Central memory CD8-positive, alpha-beta T cell (primary cell): ENCODE measurements at places on chromosomes 13 and 19.

GRCh38 chr19:40489882-40490230 lies 23.1 kb downstream of the SPTBN4 start:
- DNase-seq: no peak

DNA sequence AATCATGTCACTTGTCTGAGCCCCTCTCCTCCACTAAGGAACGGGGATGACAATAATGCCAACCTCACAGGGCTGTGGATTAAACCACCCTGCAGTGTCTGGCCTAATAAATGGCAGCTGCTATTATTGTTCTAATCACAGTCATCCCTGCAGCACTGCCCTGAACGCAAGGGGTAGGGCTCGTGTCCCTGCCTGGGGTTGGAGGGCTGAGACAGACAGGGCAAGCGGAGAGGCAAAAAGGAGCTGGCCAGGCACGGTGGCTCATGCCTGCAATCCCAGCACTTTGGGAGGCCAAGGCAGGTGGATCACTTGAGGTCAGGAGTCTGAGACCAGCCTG lies 10.2 kb upstream of the KPTN start:
- no peak for DNase-seq

DNA sequence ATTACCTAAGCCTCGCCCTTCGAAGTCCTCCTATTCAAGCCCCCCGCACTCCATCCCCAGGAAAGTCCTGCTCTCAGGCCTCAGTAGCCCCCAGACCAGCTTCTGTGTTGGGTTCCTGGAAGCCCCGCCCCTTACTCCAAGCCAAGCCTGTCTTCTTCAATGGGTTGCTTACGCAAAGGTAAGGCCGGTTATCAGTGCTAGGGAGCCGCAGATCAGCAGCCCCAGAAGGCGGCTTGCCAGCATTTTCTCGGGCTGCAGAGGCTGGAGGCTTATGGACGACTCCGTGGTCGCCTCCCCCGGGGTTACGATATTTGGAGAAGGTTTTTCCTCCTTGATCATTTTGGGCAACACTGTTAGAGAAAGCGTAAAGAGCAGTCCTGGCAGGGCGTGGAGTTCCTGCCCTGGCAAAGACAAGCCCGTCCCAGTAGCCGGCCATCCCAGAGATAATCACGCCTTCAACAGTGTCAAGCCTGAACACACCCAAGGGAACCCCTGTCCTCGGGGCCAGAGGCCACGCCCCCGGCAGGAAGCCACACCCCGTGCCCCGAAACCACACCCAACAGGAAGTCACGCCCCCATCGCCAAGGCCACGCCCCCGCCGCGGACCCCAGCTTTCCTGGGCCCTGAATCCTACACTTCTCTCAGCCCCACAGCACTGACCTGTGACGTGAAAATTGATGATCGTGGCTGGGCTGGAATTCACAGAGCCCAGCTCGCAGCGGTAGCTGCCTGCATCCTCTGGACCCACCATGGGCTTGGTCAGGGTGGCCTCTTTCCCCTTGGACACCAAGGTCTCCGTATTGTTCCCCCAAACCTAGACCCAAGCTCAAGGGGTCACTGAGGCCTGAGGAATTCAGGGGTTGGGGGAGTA lies 954 bp upstream of the RASIP1 start:
- no peak for DNase-seq

GRCh38 chr13:42656958-42657357 lies 83.0 kb downstream of the TNFSF11 start:
- no peak for DNase-seq

- DNase-seq: no peak
These were observed 34.1 kb upstream of the ZNF536 start for GRCh38 chr19:30338041-30338456.

DNA sequence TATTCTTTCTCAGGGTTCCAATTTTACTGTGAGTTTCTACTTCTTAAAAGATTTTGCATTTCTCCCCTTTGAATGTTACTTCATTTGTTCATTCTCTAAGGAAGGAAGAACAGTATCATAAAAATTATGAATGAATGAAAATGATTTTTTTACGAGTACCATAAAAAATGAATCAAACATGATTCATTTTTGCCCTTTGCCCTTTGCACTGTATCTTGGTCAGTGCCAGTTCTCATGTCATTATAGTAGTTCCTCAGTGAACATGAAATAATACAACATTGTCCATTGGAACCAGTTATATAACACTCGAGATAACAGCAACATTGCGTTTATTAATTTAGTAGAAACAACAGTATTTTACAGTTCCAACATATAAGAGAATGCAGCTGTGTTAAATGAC lies 28.8 kb downstream of the FLT1 start:
- no peak for DNase-seq

- no peak for DNase-seq
These were observed 62.9 kb upstream of the KLF2 start for GRCh38 chr19:16261584-16262368.

GRCh38 chr13:23516190-23516589 lies 54.0 kb upstream of the TNFRSF19 start:
- DNase-seq: no peak

GRCh38 chr13:68232351-68233130 lies 1002.4 kb upstream of the PCDH9 start:
- no peak for DNase-seq

- no peak for DNase-seq
These were observed 30.7 kb downstream of the CEACAM1 start for GRCh38 chr19:42497492-42498168.

GRCh38 chr19:42166316-42166715 lies 34.1 kb upstream of the POU2F2 start:
- no peak for DNase-seq

DNA sequence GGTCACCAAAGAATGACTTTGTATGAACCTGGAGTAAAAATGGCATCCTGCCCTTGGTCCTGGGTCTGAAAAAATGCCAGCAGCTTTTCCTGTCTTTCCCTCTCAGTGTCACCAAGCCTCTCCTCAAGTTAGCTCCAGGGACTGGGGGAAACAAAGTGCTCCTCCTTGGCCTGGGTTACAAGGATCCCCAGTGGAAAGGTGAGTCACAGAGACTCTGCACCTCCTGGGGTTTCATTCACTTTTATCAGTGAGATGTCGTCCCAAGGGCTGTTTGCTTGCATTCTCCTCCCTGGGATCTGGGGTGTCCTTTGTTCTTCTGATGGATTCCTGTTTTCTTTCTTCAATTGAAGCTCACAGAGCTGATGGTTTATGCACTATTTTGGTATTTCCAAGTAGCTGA lies 93.2 kb upstream of the CSNK1A1L start:
- DNase-seq: no peak

GRCh38 chr13:114096811-114097211 lies 35.6 kb downstream of the RASA3 start:
- no peak for DNase-seq

DNA sequence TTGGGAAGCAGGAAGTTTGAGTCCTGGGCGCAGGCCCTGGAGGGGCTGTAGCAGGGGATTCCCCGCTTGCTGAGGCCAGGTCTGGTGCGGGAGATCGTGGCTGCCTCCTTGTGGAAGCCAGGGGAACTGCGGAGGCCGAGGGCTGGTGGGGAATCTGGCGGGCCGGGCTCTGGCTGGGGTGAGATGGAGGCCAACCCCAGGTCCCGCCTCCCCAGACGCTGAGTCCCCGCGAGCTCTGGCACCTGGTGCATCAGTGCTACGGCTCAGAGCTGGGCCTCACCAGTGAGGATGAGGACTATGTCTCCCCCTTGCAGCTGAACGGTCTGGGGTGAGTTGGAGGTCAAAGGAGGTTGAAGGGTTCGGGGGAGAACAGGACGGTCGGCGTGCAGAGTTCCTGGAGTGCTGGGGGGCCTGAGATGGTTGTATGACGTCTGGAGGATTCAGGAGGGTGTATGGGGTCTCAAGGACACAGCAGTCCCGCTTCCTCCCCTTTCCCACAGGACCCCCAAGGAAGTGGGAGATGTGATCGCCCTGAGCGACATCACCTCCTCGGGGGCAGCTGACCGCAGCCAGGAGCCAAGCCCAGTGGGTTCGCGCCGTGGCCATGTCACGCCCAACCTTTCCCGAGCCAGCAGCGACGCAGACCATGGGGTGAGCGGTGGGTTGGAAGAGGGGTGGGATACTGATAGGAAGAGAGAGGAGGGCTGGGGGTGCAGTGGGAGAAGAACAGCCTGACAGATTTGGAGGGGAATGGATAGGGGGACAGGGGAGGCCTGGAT lies 13.1 kb downstream of the GRAMD1A start:
- peak; percentile 87 for DNase-seq

- DNase-seq: no peak
These were observed 232.1 kb downstream of the TM9SF2 start for GRCh38 chr13:99733346-99733745.

DNA sequence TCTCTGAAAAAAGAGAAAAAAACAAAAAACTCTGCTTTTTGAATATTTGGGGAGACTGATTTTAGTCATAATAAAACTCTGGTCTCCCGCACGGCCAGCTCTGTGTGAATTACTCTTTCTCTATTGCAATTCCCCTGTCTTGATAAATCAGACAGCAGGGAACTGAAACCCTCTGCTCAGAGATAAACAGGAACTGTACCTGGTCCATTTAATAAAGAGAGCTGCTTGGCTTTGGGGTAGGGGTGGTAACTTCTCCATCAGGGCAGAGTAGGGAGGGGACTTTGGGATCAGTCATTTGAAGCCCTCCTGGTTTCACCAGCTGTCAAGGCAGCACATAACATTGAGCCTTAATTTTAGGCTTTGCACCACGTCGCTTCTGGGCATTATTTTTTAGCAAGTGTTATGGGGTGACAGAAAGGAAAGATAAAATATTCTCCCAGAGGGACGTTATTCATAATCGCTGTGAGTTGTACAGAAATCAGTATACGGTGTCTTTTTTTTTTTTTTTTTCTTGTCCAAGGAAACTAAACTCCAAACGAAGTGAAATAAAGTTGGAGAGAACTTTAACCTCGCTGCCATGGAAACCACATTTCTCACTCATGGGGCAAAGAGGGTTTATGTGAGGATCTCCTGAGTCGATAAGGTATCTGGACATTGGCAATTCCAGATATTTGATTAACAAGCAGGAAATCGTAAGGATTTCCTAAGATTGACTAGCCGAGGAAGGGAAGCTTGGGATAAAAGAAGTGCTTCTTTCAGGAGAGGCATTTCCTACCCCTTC lies 99.0 kb upstream of the MRI1 start:
- DNase-seq: no peak

DNA sequence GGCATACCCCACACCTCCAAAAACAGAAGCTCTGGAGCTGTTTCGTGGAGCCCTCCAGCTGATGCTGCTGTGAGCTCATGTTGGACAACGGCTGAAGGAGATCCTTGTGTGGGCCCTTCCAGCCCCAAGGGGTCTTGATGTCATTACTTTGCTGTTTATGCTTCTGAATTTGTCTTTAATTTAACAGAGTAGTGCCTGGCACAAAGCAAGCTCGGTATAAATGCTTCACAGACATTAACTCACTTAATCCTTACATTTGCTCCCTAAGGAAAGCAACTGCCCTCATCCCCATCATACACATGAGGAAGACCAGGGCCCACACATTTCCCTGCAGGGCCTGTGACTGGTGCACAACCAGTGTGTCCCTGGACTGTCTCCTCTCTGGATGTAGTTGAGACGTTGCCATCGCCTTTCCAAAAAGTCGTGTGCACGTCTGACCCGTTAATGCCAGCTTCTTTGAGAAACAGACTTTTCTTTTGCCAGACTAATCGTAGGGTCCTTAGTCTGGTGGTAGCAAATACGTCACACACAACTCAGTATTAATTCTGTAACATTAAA lies 7.6 kb downstream of the COL4A1 start:
- DNase-seq: no peak

DNA sequence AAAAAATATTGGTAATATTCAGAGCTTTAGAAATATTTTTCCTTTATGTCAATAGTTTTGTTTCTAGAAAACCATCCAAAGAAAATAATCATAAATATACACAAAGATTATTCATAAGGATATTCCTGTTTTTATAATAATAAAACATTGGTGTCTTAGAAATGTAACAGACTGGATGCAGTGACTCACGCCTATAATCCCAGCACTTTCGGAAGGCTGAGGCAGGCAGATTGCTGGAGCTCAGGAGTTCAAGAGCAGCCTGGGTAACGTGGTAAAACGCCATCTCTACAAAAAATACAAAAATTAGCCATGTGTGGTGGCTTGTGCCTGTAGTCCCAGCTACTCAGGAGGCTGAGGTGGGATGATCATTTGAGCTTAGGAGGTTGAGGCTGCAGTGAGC lies 106.8 kb downstream of the DHRS12 start:
- no peak for DNase-seq

DNA sequence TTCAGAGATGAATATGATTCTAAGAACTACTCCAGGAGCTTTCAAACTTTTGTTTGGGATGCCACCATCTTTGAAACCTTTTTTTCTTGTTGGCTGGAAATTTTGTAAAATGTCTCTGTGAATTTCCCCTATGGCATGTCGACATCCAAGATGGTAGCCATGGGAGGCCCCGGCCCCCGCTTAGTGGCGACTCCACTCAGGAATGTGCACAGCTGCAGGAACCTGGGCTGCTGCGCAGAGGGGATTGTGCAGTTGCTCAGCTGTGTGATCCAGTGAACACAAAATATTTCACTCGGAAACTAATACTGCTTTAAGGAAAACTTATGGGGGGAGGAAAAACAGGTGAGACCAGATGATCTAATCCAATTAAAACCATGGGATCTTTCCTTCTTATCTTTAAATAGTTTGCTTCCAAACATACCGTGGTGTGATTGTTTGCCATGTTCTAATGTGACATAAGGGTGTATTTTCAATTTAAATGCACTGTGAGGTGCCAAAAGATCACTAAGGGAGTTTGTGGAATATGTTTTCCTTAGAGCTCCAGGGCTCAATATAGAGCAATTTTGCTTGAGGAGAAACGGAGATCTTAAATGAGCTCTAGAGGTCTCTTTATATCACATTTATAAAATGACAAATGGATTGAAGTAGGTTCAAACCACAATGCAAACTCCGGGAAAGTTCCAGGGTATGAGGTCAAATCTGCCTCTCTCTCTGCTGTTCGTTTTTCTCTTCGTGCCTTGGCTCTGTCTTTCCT lies 497.7 kb downstream of the FGF9 start:
- DNase-seq: no peak

DNA sequence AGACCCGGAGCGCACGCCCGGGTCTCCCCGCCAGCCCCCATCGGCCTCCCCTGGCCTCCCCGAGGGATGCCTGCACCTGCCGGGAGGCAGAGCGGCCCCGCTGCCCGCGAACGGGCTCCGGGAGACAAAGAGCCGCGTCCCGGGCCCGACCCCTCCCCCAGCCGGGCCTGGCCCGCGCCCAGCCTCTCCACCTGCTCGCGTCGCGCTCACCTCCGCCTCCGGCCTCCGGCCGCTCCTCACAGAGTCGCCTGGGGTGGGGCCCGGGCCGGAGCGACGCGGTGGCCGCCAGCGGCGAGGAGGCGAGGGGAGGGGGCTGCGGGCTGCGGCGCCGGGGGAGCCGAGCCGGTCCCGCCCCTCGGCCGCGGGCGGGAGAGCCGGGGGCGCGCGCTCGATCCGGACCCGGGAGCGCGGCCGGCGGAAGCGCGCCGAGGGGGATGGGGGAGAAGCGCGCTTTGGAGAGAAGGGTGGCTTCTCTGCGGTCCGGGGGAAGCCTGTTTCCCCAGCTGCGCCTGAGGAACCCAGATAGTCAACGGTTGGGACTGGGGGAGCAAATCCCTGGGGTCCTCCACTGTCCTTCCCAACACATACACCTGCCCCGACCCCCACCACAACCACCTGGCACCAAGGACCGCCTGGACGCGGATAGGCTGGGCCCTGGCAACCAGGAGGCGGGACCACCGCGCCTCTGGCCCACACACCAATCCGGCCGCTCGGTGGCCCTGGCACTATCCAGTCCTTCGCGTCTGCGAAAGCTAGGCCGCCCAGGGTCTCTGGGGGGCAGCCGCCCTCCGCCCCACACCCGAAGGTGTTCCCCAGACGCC lies at the start of gene PRR36:
Gene PRR36, minus strand, starts transcription at position 315 of the 821 bp plus-strand sequence. CDS start 701 bp downstream, outside the sequence.
- no peak for DNase-seq

GRCh38 chr13:44393391-44393790 lies 19.8 kb downstream of the SERP2 start:
- DNase-seq: no peak

- DNase-seq: no peak
These were observed 37.5 kb downstream of the HSPH1 start for GRCh38 chr13:31124204-31124603.
